ENCODE measurements at places on chromosomes 4 and X. TPM values are rescaled to one million over a fixed set of nuclear protein-coding genes. Genes with fewer than 3 reads are reported as not detected.

Gene TKTL1
- total RNA-seq: not detected

Gene GPRIN3
- total RNA-seq: 2.8 TPM

GRCh38 chrX:40012868-40013265 lies 84.9 kb downstream of the BCOR start:
- no peak for DNase-seq

DNA sequence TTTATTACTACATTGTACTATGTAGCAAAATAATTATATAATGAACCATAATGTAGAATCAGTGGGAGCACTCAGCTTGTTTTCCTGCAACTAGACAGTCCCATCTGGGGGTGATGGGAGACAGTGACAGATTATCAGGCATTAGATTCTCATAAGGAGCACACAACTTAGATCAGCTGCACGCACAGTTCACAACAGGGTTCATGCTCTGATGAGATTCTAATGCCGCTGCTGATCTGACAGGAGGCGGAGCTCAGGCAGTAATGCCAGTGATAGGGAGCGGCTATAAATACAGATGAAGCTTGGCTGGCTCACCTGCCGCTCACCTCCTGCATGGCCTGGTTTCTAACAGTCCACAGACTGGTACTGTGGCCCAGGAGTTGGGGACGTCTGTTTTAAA lies 199.2 kb downstream of the MAB21L2 start:
- no peak for DNase-seq

- DNase-seq: no peak
Measured at GRCh38 chrX:78945186-78945912, at the start of gene P2RY10. Gene P2RY10, plus strand, starts transcription at chrX:78945391. Its CDS starts 15,130 bp downstream, at chrX:78960521.

DNA sequence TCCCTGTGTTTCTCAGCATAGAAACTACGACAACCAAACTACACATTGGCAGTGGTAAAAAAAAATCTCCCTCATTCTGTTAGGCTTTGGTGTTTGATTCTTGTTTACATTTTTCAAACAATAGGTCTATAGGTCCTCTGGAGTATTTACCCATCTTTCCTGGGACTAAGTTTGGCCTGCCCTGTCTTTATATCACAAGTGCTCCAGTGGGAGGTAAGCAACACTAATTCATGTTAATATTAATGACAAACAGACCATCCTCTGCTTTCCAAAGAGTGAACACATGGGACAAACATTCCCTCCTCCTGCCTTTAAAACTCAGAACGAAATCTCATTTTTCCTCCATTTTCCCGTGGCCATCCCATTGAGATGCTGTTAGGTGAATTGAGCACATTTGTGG lies 514.1 kb upstream of the INTU start:
- DNase-seq: no peak

Data from esophagus muscularis mucosa (tissue), 4 donors.